Immature natural killer cell (primary cell): ENCODE measurements at places on chromosomes 6 and 20.

DNA sequence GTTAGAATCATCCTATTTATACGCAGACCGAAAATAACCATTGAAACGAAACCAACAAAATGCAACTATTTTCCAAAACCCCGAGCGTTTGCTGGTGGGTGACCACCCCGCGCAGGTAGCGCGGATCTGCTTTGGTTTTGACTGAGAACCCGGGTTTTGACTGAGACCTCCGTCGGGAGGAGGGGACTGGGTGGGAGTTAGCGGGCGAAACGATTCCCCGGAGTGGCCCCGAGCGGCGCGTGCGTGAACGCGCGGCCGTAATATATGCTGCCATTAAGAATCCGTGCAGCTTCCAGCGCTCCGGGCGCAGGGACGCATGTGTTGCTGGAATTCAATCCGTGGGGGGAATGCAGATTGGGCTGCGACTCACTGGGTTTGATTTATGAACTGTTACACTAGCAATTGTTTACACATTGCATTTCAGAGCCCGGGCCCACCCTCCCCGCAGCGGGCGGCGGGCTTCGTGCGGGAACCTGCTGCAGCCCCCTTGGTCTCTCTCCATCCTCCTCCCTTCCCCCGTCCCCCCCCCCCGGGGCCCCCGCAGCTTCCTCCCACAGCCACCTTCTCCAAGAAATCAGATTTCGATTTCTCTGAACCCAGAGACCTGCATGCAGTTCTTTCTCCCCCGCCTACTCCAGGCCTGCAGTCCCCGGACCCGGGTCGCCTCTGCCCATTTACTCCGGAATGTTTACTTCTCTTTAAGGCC lies 9.9 kb downstream of the NRN1 start:
- DNase-seq = no peak

DNA sequence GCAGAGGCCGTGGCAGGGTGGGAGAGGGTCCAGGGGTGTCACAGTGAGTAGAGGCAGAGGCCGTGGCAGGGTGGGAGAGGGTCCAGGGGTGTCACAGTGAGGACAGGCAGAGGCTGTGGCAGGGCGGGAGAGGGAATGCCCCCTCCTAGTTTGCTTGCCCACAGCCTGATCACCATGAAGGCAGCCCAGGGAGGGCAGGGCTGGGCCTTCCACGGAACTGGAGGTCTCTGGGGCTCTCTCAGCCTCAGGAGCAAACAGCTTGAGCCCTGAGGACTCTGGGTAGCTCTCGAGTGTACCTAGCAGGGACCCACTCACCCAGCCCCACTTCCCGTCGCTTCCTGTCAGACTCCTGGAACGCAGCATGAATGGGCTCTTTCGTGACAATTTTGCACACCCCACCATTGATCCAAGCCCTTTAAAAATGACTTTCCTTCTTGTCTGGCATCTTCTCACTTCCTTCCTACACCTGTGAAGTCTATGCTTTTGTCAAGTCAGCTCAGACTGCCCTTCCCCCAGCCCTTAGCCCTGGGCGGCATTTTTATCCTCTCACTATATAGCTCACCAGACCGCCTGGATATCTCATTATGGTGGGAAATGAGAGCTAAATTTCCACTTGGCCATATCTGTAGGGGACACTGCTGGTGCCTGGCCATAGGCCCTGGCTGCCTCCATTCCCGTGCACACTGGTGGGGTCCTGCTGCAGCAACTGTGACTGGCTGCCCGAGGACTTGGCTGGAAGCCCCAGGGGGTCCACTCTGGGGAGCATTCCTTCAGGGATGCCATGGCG lies 140.3 kb downstream of the CDC5L start:
- DNase-seq = no peak

DNA sequence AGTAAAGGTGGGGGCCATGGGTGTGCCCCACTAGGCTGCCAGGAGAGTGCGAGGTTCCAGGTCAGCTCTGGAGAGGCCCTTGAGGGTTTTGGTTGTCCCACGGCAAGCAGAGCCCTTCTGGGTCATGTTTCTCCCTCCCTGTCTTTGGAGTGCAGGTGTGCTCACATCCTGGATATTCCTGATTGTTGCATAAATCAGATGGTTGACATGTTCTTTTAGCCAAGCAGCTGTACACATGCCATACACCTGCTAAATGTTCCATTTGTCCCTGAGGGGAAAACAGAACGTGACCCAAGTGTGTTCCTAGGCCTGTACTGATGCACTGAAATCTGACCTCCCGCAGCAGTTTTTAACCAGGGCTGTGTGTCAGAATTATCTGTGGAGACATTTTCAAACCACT lies 77.5 kb upstream of the BEND3 start:
- DNase-seq = no peak

DNA sequence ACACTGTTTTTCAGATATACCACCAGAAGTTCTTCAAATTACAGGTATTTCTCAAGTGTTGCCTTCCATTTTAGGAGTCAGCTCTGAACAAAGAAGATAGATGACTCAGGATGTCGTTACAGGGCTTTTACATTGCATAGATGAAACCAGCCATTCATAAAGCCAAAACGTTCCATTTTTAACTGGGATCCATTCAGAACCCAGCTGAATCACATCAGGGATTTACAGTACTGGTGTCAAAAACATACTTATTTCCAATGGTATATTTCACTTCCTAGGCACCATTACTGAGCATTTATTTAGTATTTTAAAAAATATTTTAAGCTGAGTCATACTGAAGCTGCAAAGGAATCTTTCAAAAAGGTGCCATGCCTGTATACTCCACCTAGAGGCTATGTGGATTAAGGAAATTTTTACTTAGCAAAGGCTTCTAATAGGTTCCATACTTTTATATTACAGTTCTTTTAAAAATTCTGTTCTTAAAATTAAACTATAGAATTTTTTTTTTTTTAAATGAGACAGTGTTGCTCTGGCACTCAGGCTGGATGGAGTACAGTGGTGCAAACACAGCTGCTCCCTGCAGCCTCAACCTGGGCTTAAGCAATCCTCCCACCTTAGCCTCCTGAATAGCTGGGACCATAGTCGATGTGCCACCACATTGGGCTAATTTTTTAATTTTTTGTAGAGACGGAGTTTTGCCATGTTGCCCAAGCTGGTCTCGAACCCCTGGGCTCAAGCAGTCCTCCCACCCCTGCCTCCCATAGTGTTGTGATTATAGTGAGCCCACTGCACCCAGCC lies 2.6 kb downstream of the ASF1A start:
- peak; percentile 13 for DNase-seq

DNA sequence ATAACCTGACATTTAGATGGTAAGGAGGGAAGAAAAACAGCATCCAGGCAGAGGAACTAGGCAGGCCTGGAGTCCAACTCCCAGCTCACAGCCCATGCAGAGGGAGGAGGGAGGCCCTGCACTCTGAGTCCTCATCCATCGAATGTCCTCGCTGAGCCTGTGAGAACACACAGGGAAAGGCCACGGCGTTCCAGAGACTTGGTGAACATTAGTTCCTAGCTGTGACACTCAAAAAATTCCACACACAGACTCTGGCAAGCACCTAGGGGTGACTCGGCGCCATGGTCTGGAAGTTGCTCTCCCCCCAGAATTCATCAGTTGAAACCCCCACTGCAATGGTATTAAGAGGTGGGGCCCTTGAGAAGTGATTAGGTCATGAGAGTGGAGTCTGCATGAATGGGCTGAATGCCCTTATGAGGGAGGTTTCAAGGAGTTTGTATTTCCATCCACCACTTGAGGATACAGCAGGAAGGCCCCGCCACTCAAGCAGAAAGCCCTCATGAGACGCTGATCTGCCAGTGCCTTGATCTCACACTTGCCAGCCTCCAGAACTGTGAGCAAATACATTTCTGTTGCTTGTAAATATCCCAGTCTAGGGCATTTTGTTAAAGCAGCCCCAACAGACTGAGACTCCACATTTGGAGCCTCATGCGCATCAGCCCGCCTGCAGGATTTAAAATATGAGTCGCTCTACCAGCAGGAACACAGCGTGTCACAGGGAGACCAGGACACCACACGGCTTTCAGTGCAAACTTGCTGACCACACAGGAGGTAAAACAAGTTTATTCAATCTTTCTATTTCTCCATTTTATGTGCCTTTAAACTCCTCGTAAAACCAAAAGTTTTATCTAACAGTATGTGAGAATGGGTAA lies 73.9 kb downstream of the WDR27 start:
- no peak for DNase-seq

DNA sequence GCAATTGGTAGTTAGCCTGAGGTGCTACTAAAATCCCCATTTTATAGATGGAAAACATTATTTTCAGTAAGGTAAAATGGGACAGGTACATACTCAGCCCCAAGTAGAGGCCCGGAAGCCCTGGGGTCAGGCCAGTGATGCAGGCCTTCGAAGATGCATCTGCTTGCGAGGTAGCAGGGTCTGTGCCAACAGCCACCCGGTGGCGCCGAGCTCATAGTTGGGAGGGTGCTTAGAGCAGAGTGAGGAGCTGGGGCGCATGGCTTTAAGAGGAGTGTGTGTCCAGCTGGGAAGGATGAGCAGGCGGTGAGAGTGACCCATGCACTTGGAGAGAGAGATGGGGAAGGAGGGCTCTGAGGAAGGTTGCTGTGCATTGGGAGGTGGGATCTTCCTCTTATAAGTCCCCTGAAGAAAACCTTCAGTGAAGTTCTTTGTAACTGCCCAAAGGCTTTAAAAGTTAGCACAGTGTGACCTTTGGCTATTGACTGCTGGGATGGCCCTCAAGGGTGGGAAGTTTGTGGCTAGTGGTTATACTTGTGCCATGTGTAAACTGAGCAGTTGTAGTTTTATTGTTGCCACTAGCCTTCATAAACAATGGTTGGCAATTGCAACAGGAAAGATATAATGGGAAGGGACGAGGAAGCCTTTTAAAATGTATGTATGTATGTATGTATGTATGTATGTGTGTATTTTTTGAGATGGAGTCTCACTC lies 71.1 kb downstream of the TOX2 start:
- DNase-seq = no peak

GRCh38 chr20:3074812-3075211 lies 3.4 kb downstream of the OXT start:
- no peak for DNase-seq

- DNase-seq = no peak
Measured at GRCh38 chr6:131469130-131469529, 103.9 kb upstream of the ARG1 start.

- DNase-seq = peak; percentile 48
Measured at GRCh38 chr6:43628393-43629103, 516 bp downstream of the GTPBP2 start.

- no peak for DNase-seq
Measured at GRCh38 chr6:11423072-11423471, 114.5 kb upstream of the TMEM170B start.
